H1 (cell line): ENCODE measurements at places on chromosomes 5 and 9. TPM values are rescaled to one million over a fixed set of nuclear protein-coding genes. Genes with fewer than 3 reads are reported as not detected.

Gene PIP5K1B
- 6.1 and 7.7 TPM in 2 replicates for total RNA-seq

Gene STC2
- total RNA-seq = 40.0 and 53.1 TPM in 2 replicates

Gene SETD9
- total RNA-seq = 11.9 and 13.3 TPM in 2 replicates

Gene PCDHB4
- total RNA-seq = 1.4 and 1.5 TPM in 2 replicates

Gene SLC1A1
- 10.3 and 11.7 TPM in 2 replicates for total RNA-seq

Gene GHR
- total RNA-seq = 0.19 and 0.27 TPM in 2 replicates

Gene TAF11L2
- not detected in 2 replicates for total RNA-seq

- no peaks in the 10 kb centered on the region for H3K27me3 ChIP-seq
- no peak overlapping the region for H3K4me3 ChIP-seq
- H3K27ac ChIP-seq = no peak overlapping the region
Measured at GRCh38 chr9:96596601-96597111, 23.0 kb downstream of the CDC14B start.

- H3K4me1 ChIP-seq = no peaks in the 10 kb centered on the region
- H3K27me3 ChIP-seq = no peaks in the 10 kb centered on the region
- DNase-seq = no peak
- no peak overlapping the region for H3K4me3 ChIP-seq
- no peak overlapping the region for H3K27ac ChIP-seq
Measured at GRCh38 chr9:126398403-126399058, 71.9 kb downstream of the MVB12B start.

- H3K4me3 ChIP-seq = no peak overlapping the region
- H3K4me1 ChIP-seq = no peaks in the 10 kb centered on the region
- no peak overlapping the region for H3K27ac ChIP-seq
- no peaks in the 10 kb centered on the region for H3K36me3 ChIP-seq
- no peaks in the 10 kb centered on the region for H3K27me3 ChIP-seq
- no peak for DNase-seq
Measured at GRCh38 chr9:105880517-105880916, 186.2 kb downstream of the TMEM38B start.

DNA sequence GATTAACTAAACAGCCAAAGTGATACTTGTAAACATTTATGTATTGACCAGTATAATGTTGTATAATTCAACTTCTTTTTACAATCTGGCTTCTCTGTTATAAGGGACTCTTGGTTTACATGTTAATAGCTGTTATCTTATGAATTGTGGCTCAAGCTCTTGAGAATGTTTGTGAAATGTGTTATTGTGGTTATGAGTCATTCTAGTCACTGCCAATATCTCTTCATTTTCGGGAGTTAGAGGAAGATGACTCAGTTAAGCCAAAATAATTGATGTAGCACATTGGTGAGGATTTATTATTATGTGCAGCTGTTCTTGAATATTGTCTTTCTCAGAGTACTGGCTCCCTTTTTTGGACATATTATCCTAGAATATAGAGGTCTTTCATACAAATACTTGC, 655.2 kb upstream of the RIOK2 start:
- H3K4me1 ChIP-seq = no peaks in the 10 kb centered on the region
- no peak overlapping the region for H3K4me3 ChIP-seq
- H3K27me3 ChIP-seq = no peaks in the 10 kb centered on the region
- no peaks in the 10 kb centered on the region for H3K36me3 ChIP-seq
- no peak overlapping the region for H3K27ac ChIP-seq

- no peaks in the 10 kb centered on the region for H3K36me3 ChIP-seq
- H3K27me3 ChIP-seq = no peaks in the 10 kb centered on the region
- H3K4me1 ChIP-seq = peaks cover 12% of the 10 kb centered on the region
- H3K27ac ChIP-seq = no peak overlapping the region
Measured at GRCh38 chr5:149633476-149634350, 52.4 kb downstream of the ARHGEF37 start.

DNA sequence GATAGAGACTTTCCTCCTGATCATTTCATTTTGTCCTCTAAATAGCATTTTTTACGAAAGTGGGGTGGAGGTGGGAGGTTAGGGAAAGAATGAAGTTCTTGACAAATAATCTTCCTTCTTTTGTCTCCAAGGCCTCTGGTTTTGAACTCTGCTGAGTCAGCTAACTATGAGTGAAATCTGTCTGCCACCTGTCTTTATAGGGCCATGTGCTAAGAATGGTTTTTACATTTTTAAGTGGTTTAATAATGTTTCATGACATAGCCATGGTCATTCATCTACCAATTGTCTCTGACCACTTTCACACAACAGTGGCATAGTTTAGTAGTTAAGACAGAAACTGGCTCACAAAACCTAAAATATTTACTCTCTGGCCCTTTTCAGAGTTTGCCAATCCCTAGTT, 7.6 kb downstream of the MAN2A1 start:
- H3K4me1 ChIP-seq = peaks cover 17% of the 10 kb centered on the region
- DNase-seq = no peak
- H3K27me3 ChIP-seq = no peaks in the 10 kb centered on the region
- H3K36me3 ChIP-seq = no peaks in the 10 kb centered on the region

DNA sequence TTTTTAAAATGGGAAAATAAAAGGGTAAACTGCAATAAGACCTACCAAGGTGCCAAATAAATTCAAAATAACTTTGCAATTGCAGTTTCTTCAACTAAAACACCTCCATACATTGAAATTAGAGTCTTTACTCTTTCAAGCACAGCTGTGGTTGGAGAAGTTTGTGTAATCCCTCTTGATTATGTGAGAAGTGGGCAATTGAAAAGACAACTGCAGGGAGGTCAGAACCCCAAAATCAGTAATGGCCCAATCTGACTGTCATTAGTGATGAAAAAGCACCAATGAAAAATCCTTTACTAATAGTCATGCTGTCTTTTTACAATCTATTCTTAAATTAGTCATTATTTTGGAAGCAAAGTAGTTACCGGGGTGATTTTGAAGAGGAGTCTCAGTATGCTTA, 116.7 kb upstream of the RGMB start:
- no peak overlapping the region for H3K27ac ChIP-seq
- no peaks in the 10 kb centered on the region for H3K27me3 ChIP-seq
- DNase-seq = no peak
- H3K4me1 ChIP-seq = peaks cover 2% of the 10 kb centered on the region; the same call in 1 of the 2 replicates
- H3K36me3 ChIP-seq = no peaks in the 10 kb centered on the region

- no peak overlapping the region for H3K4me3 ChIP-seq
- H3K27me3 ChIP-seq = no peaks in the 10 kb centered on the region
- no peaks in the 10 kb centered on the region for H3K4me1 ChIP-seq
Measured at GRCh38 chr5:43661102-43661501, 58.1 kb downstream of the NNT start.

DNA sequence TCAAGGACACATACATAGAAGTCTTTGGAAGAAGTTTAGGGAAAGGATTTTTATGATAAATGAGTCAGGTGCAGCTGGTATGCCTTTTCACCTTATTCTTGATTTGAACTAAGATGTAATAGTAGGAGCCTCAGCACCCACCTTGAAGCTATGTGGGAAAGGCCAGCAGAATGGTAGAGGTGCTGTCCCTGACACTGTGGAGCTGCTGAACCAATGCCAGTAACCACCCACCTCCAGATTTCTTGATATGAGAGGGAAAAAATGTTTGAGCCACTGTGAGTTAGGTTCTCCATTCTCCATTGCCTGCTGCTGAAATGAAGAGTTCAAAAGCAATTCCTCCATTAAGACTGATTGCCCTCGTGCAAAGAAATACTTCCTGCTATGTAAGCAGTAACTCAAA, 12.2 kb upstream of the HMGCR start:
- no peak overlapping the region for H3K27ac ChIP-seq
- DNase-seq = no peak
- no peaks in the 10 kb centered on the region for H3K36me3 ChIP-seq
- no peaks in the 10 kb centered on the region for H3K27me3 ChIP-seq
- H3K4me3 ChIP-seq = no peak overlapping the region

GRCh38 chr9:137813167-137813566, 64.4 kb upstream of the CACNA1B start:
- H3K27ac ChIP-seq = no peak overlapping the region
- no peaks in the 10 kb centered on the region for H3K27me3 ChIP-seq
- H3K4me3 ChIP-seq = no peak overlapping the region
- H3K4me1 ChIP-seq = no peaks in the 10 kb centered on the region
- peaks cover 45% of the 10 kb centered on the region for H3K36me3 ChIP-seq
- DNase-seq = no peak

DNA sequence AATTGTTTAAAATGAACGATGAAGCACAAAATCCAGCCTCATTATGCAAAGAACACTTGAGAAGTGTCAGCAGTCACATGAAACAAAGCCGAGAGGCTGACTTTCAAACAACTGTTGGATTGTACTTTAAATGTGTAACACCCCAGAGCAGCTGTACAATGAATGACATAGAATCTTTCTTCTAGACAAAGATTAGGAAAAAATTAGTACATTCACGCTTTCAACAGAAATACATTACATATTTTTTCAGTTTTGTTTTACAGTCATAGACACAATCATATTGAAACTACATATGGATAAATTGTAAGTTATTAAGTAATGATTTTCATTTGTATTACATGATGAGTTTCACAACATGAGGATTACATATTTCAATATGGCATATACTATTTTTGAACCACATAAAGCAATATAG, 10.6 kb upstream of the AGXT2 start:
- H3K4me1 ChIP-seq = no peaks in the 10 kb centered on the region
- no peak overlapping the region for H3K4me3 ChIP-seq
- no peaks in the 10 kb centered on the region for H3K27me3 ChIP-seq
- no peak overlapping the region for H3K27ac ChIP-seq
- no peaks in the 10 kb centered on the region for H3K36me3 ChIP-seq

DNA sequence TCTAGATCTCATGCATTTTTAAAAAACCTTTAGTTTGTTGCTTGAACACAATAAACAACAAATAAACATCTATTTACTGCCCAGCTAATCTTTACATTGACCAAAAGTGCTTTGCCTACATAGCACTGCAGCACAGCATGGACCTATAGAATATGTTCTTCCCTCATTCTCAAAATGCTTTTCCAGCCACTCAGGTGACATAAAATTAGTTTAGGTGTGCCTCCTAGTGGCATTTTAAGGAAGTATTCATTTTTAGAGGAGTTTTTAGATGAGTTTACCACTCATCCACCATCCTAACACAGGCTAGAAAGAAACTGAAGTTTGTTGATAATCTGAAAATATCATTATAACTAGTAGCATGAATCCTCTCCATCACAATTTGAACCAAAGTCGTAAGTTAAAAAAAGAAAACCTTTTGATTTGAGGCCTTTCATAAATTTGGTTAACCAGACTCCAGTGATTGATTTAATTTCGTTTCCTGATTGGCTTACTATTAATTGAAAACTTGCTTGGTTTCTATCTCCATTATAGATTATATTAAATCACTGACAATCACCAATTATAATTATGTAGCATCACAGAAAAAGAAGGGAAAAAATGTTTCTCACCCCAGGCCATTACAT, 12.6 kb downstream of the PLGRKT start:
- no peaks in the 10 kb centered on the region for H3K36me3 ChIP-seq
- no peak overlapping the region for H3K4me3 ChIP-seq
- no peaks in the 10 kb centered on the region for H3K4me1 ChIP-seq
- H3K27ac ChIP-seq = no peak overlapping the region
- no peak for DNase-seq
- H3K27me3 ChIP-seq = no peaks in the 10 kb centered on the region

GRCh38 chr9:110217656-110218099, 9.7 kb upstream of the C9orf152 start:
- H3K27ac ChIP-seq = no peak overlapping the region
- H3K27me3 ChIP-seq = no peaks in the 10 kb centered on the region
- no peaks in the 10 kb centered on the region for H3K36me3 ChIP-seq
- H3K4me3 ChIP-seq = no peak overlapping the region

GRCh38 chr5:54671111-54671531, 153.6 kb downstream of the SNX18 start:
- H3K4me3 ChIP-seq = no peak overlapping the region
- no peaks in the 10 kb centered on the region for H3K36me3 ChIP-seq
- H3K27ac ChIP-seq = no peak overlapping the region
- no peaks in the 10 kb centered on the region for H3K4me1 ChIP-seq
- H3K27me3 ChIP-seq = no peaks in the 10 kb centered on the region

GRCh38 chr9:92686954-92687353, 17.0 kb upstream of the IPPK start:
- no peaks in the 10 kb centered on the region for H3K36me3 ChIP-seq
- H3K4me3 ChIP-seq = no peak overlapping the region
- peak; percentile 47 for DNase-seq
- H3K27me3 ChIP-seq = no peaks in the 10 kb centered on the region
- H3K27ac ChIP-seq = no peak overlapping the region
- no peaks in the 10 kb centered on the region for H3K4me1 ChIP-seq

- H3K27ac ChIP-seq = no peak overlapping the region
- H3K4me3 ChIP-seq = no peak overlapping the region
- no peaks in the 10 kb centered on the region for H3K27me3 ChIP-seq
Measured at GRCh38 chr5:15897656-15898055, 281.9 kb downstream of the MARCHF11 start.

GRCh38 chr5:99694884-99695283, 766.1 kb upstream of the CHD1 start:
- H3K4me3 ChIP-seq = no peak overlapping the region
- H3K4me1 ChIP-seq = no peaks in the 10 kb centered on the region
- H3K27me3 ChIP-seq = no peaks in the 10 kb centered on the region
- H3K27ac ChIP-seq = no peak overlapping the region
- no peaks in the 10 kb centered on the region for H3K36me3 ChIP-seq

DNA sequence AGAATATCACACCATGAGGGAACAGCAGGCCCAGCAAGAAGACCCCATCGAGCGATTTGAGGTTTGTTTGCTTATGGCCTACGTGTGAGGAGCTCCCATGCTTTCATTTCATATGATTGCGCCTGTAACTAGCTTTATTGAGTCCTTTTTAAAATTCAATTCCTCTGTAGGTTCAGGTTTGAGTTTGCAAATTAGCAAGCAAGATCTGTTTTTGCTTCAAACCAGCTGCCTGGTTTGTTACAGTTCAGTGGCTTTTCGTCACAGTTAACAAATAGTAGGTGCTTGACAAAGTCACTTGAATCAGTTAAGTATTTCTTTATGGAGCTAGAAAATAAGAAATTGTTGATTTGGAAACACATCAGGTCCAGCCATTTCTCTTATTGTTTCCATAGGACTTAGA, 56.3 kb downstream of the GPR21 start:
- H3K27ac ChIP-seq = no peak overlapping the region
- H3K4me1 ChIP-seq = peaks cover 3% of the 10 kb centered on the region; the same call in 1 of the 2 replicates
- no peaks in the 10 kb centered on the region for H3K27me3 ChIP-seq
- DNase-seq = no peak
- no peak overlapping the region for H3K4me3 ChIP-seq
- H3K36me3 ChIP-seq = peaks cover 24% of the 10 kb centered on the region

GRCh38 chr9:104800068-104800785, 36.3 kb downstream of the NIPSNAP3B start:
- no peaks in the 10 kb centered on the region for H3K27me3 ChIP-seq
- DNase-seq = no peak
- no peak overlapping the region for H3K4me3 ChIP-seq
- peaks cover 49% of the 10 kb centered on the region for H3K36me3 ChIP-seq
- no peaks in the 10 kb centered on the region for H3K4me1 ChIP-seq

- H3K27me3 ChIP-seq = no peaks in the 10 kb centered on the region
- H3K27ac ChIP-seq = no peak overlapping the region
- no peak overlapping the region for H3K4me3 ChIP-seq
- no peaks in the 10 kb centered on the region for H3K36me3 ChIP-seq
Measured at GRCh38 chr5:119059740-119060255, 11.1 kb upstream of the DMXL1 start.

GRCh38 chr5:107402434-107403227, 268.1 kb downstream of the EFNA5 start:
- H3K27me3 ChIP-seq = no peaks in the 10 kb centered on the region
- DNase-seq = no peak
- H3K36me3 ChIP-seq = no peaks in the 10 kb centered on the region
